ENCODE measurements at places on chromosomes 16 and 17.

- no peak for DNase-seq
Observed at GRCh38 chr17:80926591-80927250, 64.9 kb upstream of the CHMP6 start.

DNA sequence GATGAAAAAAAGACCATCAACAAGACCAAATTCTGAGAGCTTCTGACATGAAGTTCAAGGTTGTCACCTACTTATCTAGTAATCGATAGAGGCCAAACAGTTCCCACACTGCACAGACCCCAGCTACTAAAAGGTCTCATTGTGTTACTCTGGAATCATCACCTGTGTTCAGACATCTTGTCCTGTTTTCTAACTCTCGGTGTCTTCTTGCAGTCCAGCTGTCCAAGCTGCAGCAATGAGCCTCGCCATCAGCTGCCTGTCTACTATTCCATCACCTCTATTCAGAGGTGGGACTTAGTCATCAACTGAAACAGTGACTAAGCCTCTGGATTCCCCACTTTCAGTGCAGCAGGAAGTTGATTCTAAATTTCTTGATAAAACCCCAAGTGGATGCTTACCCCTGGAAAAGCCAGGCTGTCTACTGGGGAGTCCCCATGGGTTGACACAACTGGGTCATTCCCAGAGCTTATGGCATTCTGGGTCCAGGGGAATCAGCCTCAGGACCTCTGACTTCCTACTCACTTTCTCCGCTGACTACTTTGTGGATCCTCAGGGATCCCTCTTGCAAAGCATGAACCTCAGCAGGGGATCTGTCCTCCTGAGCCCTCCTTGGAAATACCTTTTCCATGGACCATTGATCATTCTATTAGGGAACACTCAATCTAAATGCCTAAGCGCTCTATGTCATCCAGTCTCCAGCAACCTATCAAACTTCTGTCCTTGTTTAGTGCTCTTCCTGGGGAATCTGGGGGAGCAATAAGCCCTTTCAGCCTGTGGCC is 46.5 kb downstream of the HNF1B start:
- DNase-seq: no peak

GRCh38 chr16:53944025-53944424 is 240.1 kb downstream of the FTO start:
- DNase-seq: no peak

GRCh38 chr17:4881761-4882555 is 17.4 kb upstream of the C17orf107 start:
- DNase-seq: peak; percentile 69

DNA sequence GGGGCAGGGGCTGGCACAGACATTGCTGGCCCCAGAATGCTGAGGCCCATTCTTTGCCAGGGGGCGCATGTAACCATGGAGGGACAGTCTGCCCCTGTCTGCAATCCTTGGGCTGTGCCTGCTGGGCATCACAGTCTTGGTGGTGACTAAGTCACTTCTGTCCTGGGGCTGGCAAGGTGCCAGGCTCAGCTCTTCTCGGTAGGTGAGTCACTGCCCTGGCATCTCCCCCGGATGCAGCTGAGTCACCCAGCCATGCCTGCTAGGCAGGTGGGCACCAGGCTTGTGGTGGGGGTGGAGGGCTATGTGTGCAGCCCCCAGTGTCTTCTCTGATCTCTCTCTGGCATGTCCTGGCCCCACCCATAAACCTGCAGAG is 5.6 kb downstream of the RARA start:
- DNase-seq: peak; percentile 84

DNA sequence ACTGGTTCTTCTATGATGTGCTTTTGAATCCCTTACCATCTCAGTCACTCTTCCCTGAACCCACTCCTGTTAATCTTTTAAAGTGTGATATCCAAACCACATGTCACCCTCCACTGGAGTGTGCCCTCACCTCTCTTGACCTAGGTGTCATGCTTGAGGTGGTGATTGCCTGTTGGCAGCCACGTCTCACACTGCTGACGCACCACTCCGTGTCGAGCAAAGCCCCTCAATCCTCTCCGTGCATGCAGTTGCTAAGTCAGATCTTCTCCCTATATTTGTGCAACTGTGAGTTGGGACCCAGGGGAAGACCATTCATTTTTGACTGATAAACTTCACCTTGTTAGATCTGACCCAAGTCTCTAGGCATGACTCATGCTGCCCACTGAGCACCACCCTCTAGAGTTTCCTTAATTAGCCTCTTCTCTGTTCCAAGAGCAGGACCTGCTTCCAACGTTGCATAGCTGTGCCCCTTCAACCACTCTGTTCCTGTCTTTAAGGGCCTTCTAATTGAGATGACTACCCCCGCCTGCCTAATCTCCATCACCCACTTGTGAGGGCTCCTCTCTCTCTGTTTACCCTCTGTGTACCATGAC is 2.7 kb downstream of the MYH13 start:
- DNase-seq: no peak

- no peak for DNase-seq
Observed at GRCh38 chr16:79074541-79074940, 526.0 kb downstream of the MAF start.

- no peak for DNase-seq
Observed at GRCh38 chr17:5110816-5111215, 862 bp downstream of the ZNF232 start.

GRCh38 chr16:50245417-50246298 is 20.7 kb upstream of the ADCY7 start:
- peak; percentile 48 for DNase-seq

GRCh38 chr17:48791128-48792032 is 25.6 kb downstream of the TTLL6 start:
- peak; percentile 20 for DNase-seq

- no peak for DNase-seq
Observed at GRCh38 chr16:52532384-52532783, 14.6 kb downstream of the TOX3 start.

- DNase-seq: no peak
Observed at GRCh38 chr17:57516290-57517230, 228.5 kb downstream of the CCDC182 start.

DNA sequence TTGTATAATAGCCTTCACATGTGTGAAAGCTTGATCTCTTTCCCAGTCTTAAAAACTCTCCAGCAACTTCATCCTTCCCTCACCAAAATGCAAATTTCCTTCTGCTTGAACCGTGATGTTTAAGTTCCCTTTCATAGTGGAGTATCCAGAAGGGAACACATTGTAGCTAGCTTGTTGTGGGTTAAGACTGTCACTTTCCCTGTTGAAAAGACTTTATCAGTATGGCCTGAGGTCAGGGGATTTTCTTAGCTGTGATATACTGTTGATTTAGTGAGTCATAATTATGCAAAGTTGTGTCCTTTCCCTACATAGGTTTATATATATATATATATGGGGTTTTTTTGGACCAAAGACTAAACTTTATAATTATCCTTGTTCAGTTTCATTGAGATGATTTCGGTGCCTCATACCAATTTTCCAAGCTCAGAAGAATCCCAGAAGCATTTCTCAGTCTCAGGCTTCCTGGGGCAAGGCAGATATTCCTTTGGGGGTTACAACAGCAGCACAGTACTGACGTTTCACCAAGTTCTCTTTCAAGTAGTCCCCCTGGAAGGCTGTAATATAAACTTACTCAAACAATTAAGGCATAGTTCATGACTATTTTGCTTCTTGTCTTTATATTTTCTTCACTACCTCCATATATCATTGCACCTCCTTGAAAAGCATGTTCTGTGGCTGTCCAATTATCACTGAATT is 35.7 kb downstream of the ESRP2 start:
- no peak for DNase-seq

- DNase-seq: no peak
Observed at GRCh38 chr16:48280546-48280945, 33.2 kb upstream of the ABCC11 start.

DNA sequence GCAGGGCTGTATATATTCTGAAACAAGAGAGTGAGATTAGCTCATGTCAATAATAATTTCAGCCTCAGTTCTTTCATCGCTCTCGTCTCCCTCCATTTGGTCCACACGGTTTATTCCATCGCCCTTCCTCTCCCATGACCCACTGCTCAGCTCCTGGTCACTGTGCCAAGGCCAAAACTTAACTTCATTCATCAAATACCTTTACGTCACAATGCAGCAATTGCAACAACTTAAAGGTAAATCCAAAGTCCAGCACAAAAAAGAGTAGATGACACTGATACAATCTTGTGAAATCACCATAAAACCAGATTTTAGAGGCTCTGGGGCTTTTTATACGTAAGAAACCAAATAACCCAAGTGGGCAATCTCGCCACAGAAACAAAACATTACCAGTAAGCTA is 72.0 kb downstream of the ANKRD11 start:
- no peak for DNase-seq

- DNase-seq: peak; percentile 38
Observed at GRCh38 chr16:88649924-88650748, 717 bp downstream of the CYBA start.

DNA sequence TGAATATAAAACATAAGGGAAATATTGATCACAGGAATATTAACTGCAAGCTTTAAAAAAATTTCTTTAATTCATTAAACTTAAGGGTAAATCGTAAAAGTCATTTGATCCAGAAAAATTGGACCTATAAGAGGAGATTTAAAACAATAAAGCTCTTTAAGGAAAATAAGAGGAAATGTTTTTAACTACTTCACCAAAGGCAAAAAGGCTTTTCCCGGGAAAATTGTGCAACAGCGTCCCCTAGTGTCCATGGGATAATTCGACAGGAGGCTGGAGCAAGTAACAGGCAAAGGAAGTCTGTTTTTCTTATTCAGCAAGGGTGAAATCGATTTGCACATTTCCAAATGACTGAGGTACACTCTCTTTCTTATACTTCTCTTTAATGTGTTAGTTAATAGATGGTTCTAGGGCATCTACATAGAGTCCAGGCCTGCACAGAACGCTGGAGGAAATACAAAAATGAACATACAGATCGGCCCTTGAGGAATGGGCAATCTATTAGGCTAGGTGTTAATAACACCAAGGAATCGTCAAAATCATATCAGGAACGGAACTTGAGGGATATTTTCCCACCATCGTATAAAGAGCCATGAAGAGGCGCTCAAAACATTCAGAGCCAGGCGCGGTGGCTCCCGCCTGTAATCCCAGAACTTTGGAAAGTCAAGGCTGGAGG is 61.4 kb downstream of the ZNF18 start:
- DNase-seq: no peak

DNA sequence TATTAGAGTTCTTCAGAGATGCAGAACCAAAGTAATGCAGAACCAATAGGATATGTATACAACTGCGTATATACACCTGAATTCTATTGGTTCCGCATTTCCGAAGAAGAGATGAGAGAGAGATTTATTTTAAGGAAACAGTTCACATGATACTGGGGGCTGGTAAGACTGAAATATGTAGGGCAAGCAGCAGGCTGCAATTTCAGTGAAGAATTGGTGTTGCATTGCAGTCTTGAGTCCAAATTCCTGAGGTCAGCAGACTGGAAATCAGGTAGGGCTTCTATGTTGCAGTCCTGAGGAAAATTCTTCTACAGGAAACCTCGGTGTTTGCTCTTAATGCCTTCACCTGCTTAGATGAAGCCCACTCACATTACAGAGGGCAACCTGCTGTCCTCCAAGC is 128.2 kb upstream of the MED13 start:
- no peak for DNase-seq

- no peak for DNase-seq
Observed at GRCh38 chr16:24430954-24431760, 108.2 kb upstream of the RBBP6 start.

DNA sequence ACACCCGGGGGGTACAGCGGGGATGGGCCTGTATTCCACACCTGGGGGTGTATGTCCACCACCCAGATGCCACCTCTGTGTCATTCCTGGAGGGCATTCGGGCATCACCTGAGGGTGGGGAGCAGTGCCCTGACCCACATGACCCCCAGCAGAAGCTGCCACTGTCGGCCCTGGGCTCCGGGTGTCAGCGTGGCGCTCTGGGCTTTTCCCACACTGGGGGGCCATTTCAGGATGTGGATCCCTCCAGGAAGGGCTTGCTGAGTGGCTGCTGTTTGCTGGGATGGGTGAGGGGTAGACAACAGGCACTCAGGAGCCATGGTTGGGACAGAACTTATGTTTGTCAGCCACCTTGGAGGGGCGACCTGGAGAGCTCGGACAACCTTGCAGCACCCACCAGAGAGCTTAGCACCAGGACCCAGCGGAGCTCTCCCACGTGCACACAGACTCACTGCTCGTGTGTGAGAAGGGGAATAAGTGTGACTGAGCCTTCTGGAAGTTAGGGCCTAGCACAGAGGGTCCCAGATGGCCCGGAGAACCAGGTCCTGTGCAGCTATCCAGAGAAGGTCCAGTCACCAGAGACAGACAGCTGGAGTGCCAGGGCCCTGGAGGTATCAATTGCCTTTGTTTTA is 102.7 kb downstream of the METRNL start:
- DNase-seq: no peak

- DNase-seq: no peak
Observed at GRCh38 chr16:30053376-30054015, 12.1 kb upstream of the ALDOA start.

- DNase-seq: no peak
Observed at GRCh38 chr16:78630102-78630501, 530.6 kb downstream of the WWOX start.

GRCh38 chr17:68182940-68183551 is 64.8 kb upstream of the AMZ2 start:
- peak; percentile 81 for DNase-seq

DNA sequence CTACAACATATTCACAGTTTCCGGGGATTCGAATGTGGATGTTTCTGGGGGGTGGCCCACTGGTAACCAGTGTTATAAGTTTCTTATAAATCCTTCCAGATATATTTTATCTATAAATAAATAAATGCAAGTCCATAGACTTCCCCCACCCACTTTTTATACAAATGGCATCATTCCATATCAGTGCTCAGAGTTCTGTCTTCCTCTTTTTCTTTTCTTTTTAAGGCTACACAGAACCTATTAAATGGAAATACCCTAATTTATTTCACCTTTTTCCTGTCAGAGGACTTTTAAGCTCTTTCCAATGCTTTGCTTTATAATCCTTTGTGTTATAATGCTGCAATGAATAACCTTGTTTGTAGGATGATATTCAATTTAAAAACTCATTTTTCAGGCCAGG is 3.8 kb downstream of the LGALS9 start:
- DNase-seq: no peak

DNA sequence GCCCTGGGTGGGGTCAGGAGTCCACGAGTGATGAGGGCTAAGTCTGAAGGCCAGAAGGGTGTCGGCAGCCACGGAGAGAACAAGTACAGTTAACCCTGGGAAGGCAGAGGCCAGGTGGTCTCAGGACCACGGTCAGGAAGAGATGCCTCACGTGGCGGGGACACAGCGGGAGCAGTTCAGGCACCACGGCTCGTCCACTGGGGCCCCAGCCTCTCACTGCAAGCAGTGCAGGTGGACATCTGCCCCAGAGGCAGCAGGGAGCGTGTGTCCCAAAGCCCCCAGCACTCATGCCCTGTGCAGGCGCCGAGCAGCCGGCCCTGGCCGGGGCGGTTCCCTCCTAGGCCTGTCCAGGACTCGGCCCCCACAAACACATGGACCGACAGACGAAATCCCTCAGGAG is 4.7 kb downstream of the LMF1 start:
- DNase-seq: no peak

- DNase-seq: no peak
Observed at GRCh38 chr16:50861970-50862411, 120.1 kb downstream of the CYLD start.
